Glomerular endothelial cell (primary cell): ENCODE measurements at places on chromosomes 1 and 21.

GRCh38 chr21:37907076-37907475, 9.2 kb downstream of the KCNJ6 start:
- DNase-seq, result no peak

- DNase-seq, result no peak
These were observed 131.6 kb downstream of the PTGER3 start for GRCh38 chr1:70916034-70916427.

- no peak for DNase-seq
These were observed 157.5 kb upstream of the CD34 start for GRCh38 chr1:208068407-208068806.

- DNase-seq, result no peak
These were observed 532.0 kb downstream of the RWDD3 start for GRCh38 chr1:95766036-95766435.

DNA sequence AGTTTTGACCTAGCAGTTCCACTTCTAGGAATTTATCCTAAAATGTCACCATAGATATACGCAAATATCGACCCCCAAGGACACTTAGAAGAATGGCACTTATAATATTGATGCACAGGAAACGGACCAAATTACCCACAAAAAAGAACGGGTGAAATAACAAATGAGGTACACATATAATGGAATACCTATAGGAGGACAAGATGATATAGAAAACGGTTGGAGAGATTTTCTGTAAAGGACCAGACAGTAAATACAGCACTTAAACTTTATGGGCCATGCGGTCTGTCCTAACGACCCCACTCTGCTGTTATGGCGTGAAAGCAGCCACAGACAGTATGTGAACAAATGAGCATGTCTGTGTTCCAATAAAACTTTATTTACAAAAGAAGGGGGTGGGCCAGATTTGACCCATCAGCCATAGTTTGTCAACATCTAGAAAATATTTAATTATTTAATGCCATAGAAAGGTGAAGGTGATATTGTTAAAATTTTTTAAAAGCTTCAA, 2.4 kb downstream of the TMPRSS3 start:
- no peak for DNase-seq
